ENCODE measurements at places on chromosomes 12 and 14.

DNA sequence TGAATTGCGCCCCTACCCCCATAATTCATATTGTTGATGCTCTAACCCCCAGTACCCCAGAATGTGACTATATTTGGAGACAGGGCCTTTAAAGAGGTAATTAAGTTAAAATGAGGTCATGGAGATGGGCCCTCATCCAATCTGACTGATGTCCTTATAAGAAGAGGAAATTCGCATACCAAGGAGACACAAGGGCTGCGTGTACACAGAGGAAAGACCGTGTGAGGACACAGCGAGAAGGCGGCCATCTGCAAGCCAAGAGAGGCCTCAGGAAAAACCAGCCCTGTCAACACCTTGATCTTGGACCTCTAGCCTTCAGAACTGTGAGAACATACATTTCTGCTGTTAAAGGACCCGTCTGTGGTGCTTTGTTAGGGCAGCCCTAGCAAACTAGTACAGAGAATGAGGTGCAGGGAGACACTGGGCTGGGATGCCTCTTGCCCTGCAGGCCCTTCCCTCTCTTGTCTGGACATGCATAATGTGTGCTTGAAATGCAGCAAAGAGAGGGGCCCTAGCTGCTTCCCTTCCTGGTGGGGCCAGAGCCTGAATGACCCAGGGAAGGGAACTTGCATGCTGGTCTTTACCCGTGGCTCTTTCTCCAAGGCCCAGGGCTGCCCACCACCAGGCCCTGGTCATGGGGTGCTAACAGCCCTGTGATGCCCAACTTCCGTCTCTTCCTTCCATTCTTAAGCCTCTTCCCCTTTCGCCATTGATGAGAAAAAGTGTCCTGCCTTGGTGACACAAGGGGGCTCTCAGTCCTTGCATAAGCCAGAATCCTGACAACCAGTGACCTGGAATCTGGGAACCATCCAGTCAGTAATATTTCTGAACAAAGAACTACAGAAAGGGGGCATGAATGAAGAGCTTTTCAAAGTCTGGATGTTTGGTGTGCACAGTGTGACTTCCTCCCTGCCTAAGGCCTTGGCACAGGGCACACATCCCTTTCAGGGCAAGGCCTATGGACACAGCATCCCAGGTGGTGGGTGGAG, 50.0 kb upstream of the GPATCH2L start:
- DNase-seq: no peak

DNA sequence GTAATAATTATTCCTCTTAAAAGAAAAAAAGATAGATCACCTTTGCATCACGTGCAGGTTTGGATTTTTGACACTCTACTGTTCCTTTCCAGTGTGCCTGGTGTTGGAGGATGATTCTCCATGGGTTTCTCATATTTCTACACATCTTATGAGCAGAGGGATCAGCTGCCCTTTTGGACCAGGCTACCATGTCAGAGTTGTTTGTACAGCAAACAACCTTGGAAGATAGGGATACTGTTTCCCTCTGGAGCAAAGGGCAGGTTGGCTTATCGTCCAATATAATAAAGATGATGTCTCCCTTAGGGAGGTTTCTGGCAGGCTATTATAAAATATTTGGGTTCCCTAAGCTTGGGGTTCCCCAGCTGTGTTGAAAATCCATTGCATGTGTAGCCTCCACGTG, 42.1 kb downstream of the DAO start:
- DNase-seq: no peak

DNA sequence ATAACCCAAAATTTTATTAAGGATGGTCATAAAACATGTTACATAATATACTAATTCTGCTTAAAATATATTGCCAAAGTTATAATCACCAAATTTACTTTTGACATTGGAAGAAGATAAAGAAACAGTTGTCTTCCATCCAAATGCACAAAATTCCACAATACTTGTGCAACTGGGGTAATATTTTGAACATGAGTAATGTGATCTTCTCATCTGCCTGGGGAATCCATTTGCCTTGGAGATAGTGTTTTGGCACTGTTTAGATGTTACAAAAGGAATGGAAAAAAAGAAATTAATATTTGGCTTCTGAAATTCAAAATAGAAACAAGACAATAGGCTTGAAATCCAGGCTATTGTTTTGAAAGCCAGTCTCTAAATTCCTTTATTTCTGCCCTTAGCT, 9.1 kb downstream of the GPR19 start:
- DNase-seq: no peak

DNA sequence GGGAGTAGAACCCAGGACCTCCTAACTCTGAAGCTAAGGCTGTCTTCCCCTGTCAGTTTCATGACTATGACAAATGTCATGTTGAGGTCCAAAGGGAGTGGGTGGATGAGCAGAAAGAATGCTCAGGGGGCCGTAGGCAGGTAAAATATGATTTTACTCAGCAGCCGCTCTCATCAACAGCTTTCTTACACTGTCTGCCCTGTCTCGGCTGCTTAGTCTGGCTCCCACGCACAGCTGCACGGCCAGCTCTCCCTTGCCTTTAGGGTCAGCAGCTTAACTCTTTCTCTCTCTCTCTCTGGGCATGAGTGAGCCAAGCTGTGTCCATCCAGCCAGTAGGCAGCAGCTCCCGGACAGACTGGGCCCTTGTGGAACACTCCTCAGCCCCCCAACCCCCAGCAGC, 95.2 kb downstream of the GCH1 start:
- DNase-seq: no peak

- DNase-seq: no peak
Observed at GRCh38 chr14:60303745-60304144, 54.7 kb downstream of the PPM1A start.

DNA sequence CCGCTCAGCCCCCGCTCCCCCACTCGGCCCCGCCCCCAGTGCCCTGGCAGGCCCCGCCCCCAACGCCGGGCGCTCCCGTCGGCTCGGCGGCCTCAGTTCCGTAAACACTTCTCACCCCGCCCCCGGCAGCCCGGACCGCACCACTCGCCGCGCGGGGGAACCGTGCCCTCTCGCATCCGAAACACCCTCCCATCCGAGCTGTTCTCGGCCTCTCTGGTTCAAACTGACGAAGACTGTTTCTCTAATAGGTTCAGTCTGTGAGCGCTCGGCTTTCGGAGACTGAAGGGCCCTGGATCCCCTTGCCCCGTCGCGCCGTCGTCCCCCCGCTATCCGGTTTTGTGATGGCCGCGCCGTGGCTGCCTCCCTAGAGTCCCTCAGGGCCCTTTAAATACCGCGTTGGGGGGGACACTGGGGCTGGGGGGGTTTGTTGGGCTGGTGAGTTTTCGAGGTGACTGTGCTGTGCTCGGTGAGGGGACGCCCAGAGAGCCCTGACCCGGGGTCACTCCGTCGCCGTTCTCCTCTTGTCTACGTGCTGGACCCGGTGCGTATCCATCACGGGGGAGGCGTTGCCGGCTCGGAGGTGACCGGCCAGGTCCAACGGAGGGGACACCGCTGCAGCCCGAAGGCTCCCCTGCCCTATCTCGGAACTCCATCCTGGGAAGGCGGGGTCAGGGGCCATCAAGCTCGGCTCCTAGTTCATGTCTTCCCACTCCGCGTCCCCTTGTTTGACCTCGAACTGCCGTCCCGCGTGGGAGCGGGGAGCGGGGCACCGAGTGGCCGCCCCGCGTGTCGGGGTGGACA, at the start of gene TCP11L2:
TCP11L2 (plus strand) TSS at position 333 of the 801 bp plus-strand sequence. CDS start 8,343 bp downstream, outside the sequence.
- DNase-seq: peak; percentile 89

- no peak for DNase-seq
Observed at GRCh38 chr12:90842477-90842876, 112.5 kb downstream of the CCER1 start.

- DNase-seq: no peak
Observed at GRCh38 chr14:23021434-23021833, 11.5 kb upstream of the C14orf93 start.

- no peak for DNase-seq
Observed at GRCh38 chr14:69170839-69171238, 17.9 kb upstream of the DCAF5 start.

GRCh38 chr12:31560516-31560915, 30.4 kb downstream of the DENND5B start:
- DNase-seq: no peak

DNA sequence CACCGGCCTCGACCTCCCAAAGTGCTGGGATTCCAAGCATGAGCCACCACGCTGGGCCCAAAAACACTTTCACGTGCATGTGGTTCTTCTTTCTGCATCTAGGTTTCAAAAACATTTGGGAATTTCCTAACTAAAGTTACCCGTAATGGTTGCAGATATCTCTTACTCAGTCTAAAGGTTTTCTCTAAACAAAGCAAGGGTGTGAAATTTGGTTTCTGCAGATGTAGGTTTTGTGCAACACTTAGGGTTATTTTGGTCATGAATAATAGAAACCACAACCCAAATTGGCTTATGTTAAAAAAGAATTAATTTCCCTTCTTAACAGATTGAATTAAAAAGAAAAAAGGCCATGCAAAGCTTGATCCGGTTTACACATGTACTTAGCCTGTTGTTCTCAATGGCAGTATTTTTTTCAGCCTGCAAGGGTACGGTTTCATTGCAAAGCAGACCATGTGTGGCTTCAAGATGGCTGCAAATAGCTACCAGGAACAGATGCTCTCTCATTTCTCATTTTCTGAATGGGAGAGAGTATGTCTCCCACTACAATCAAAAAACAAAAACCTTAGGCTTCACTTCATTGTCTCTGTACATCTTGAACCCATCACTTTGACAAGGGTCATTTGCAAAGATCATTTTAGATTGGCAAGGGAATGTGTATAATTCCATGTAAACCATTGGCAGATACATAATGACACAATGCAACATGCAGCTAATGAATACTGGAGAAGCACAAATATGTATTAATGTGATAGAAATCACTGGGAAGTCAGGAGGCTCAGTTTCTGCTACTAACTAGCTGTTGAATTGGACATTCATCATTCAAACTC, 491.2 kb upstream of the FLRT2 start:
- no peak for DNase-seq

- no peak for DNase-seq
Observed at GRCh38 chr14:105260959-105261358, 12.6 kb downstream of the BTBD6 start.
